Activated CD4-positive, alpha-beta T cell treated with anti-CD3 and anti-CD28 coated beads for 36 hours (primary cell): ENCODE measurements at places on chromosomes 5 and 9. TPM values are rescaled to one million over a fixed set of nuclear protein-coding genes. Genes with fewer than 3 reads are reported as not detected.

The ADCY2 gene
- not detected for total RNA-seq

The ADAMTS13 gene
- total RNA-seq = 2.5 TPM

The PROB1 gene
- 3.2 TPM for total RNA-seq

The NR5A1 gene
- not detected for total RNA-seq

The LRRC70 gene
- total RNA-seq = 0.58 TPM

The S1PR3 gene
- 0.56 TPM for total RNA-seq

The SLC34A3 gene
- total RNA-seq = not detected

The SLC6A19 gene
- not detected for total RNA-seq

The CACNA1B gene
- total RNA-seq = 0.05 TPM

The CATSPER3 gene
- 0.69 TPM for total RNA-seq

The SPINK1 gene
- not detected for total RNA-seq

The SLC6A3 gene
- total RNA-seq = not detected

The CNTFR gene
- total RNA-seq = not detected

The AGXT2 gene
- not detected for total RNA-seq

The RFESD gene
- total RNA-seq = 4.1 TPM

The LURAP1L gene
- total RNA-seq = not detected

The CENPP gene
- 32.3 TPM for total RNA-seq

The CER1 gene
- not detected for total RNA-seq

The TMC1 gene
- total RNA-seq = not detected

The UGT3A1 gene
- not detected for total RNA-seq

The PCDHA12 gene
- total RNA-seq = not detected

The ABO gene
- total RNA-seq = not detected

The LECT2 gene
- not detected for total RNA-seq

The FANCG gene
- 93.4 TPM for total RNA-seq

The LCN9 gene
- not detected for total RNA-seq

The ANKRD34B gene
- not detected for total RNA-seq

The SPAG8 gene
- 0.85 TPM for total RNA-seq

The CETN3 gene
- 53.5 TPM for total RNA-seq

The SPAAR gene
- total RNA-seq = not detected

The DPYSL3 gene
- total RNA-seq = 0.18 TPM

The TMEM215 gene
- total RNA-seq = not detected

The PAIP1 gene
- total RNA-seq = 55.1 TPM

The NIPSNAP3A gene
- 11.7 TPM for total RNA-seq

The PCDHA2 gene
- total RNA-seq = not detected

The CDH6 gene
- total RNA-seq = not detected

The ST8SIA4 gene
- total RNA-seq = 32.0 TPM

The NME5 gene
- not detected for total RNA-seq

The AHRR gene
- total RNA-seq = 15.1 TPM

The ENC1 gene
- total RNA-seq = 0.67 TPM

The OLFM1 gene
- total RNA-seq = not detected

The GDA gene
- not detected for total RNA-seq
